Stimulated activated CD8-positive, alpha-beta memory T cell treated with anti-CD3 and anti-CD28 coated beads, Interleukin-2, amount 100 ng/mL, for 1 hour (primary cell): ENCODE measurements at places on chromosomes 7 and 10.

DNA sequence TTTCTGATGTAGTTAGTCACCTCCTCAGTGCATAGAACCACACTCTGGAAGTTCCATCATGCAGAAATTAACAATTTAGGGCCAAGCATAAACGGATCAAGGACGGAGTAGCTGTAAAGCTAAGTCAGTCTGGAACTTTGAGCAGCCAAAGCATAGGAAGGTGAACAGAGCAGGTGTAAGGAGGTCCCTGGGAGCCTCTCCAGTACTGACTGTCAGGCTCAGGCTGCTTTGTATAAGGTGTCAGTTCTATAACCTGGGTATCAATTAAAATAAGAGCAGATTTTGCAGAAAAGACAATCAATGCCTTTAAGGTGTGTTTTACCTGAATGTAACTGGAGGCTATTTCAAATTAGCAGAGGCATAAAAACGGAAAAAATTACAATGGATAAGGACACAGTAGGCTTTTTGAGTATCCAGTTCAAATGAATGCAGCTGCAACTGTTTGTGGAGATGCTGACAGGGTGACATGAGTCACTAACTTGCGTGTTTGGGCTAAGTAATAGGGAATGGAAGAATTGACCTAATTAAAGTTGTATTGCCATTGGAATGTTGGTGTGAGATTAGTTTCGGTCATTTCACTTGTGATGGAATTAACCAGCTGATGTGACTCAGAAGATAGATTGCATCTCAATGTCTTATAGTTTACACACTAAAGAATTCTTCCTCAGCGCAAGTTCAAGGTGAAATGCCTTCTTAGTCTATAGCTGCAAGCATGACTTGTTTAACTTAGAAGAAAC, 417.9 kb upstream of the CNTNAP2 start:
- DNase-seq, result no peak

DNA sequence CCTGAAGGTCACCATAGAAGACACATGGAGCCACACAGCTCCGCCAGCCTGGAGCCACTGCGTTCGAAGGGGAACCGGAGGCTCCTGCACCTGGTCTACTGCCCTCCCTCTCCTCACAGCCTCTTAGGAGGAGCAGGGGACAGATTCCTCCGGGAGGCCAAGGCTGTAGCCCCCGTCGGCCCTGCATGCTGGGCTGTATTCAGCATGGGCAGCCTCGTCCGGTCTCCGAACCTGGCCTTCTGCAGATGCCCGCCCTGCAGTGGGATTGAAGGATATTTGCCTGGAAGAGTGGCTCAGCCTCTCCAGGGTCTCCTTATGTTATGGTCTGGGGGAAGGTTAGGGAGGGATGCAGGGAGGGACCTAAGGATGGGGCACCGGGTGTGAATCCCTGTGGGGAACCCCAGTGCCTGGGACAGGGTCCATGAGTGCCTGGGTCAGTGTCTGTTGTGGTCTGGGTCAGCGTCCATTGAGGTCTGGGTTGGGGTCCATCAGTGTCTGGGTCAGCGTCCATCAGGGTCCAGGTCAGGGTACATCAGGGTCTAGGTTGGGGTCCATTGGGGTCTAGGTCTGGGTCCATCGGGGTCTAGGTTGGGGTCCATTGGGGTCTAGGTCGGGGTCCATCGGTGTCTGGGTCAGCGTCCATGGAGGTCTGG, 13.0 kb upstream of the SCART1 start:
- no peak for DNase-seq

GRCh38 chr7:9250876-9251275, 817.5 kb downstream of the NXPH1 start:
- DNase-seq, result no peak

- no peak for DNase-seq
Observed at GRCh38 chr10:86827639-86828038, 71.2 kb downstream of the BMPR1A start.

DNA sequence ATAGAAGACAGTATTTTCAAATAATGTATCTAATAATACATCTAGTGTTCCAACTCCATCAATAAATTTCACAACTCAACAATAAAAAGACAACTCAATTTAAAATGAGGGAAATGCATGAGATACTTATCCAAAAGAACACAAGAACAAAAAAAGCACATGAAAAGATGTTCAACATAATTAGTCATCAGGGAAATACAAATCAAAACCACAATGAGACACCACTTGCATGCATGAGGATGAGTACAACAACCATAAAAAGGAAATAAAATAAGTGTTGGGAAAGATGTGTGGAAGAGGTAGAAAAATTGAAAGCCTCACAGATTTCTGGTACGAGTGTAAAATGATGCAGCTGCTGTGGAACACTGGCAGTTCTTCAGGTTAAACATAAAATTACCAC, 111.6 kb upstream of the PTPRZ1 start:
- no peak for DNase-seq

- no peak for DNase-seq
Observed at GRCh38 chr10:132630666-132631337, 93.2 kb downstream of the INPP5A start.

DNA sequence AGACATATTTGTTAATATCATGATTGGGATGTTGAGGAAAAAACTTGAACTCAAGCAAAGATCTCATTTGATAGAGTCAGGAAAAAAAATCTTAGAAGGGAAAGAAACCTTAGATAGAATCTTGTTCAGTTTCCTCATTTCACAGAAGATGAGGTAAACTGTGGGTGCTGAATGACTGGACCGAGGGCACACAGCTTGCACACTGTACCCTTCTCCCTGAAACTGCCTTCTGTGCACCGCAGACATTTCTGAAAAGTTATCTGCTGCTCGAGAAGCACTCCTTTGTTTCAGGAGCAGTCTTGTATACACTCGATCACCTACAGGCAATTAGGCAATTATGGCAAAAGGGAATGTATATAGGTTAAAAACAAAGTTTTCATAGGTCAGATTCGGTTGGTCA, 167.4 kb downstream of the SKAP2 start:
- no peak for DNase-seq

- no peak for DNase-seq
Observed at GRCh38 chr10:128336401-128336800, 210.2 kb upstream of the MKI67 start.

DNA sequence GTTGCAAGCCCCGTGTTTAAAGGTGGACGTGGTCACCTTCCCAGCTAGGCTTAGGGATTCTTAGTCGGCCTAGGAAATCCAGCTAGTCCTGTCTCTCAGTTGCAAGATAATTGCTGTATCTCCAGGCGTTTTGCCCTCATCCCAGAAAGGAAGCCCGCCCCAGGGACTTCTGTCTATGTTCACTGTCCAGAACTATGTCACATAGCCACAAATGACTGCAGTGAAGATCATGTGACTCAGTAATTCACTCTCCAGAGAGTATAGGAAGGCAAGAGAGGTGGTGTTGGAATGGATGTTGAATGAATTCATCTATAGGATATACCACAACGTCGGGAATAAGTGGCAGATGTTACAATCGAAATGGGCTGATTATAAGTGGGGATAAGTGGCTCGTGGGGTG, 349 bp upstream of the ERVW-1 start:
- DNase-seq, result no peak

GRCh38 chr10:36650274-36650673, 475.1 kb upstream of the ANKRD30A start:
- DNase-seq, result no peak

DNA sequence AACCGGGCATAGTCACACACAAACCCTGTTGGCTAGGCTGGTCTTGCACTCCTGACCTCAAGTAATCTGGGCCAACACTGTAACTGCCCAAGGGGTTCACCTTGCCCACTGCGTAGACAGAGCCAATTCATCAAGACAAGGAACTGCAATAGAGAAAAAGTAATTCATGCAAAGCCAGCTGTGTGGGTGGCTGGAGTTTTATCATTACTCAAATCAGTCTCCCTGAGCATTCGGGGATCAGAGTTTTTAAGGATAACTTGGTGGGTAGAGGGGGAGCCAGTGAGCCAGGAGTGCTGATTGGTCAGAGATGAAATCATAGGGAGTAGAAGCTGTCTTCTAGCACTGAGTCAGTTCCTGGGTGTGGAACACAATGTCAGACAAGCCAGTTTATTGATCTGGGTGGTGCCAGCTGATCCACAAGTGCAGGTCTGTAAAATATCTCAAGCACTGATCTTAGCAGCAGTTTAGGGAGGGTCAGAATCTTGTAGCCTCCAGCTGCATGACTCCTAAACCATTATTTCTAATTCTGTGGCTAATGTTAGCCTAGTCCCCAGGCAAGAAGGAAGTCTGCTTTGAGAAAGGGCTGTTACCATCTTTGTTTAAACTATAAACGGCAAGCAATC, 15.6 kb upstream of the FXYD4 start:
- no peak for DNase-seq

DNA sequence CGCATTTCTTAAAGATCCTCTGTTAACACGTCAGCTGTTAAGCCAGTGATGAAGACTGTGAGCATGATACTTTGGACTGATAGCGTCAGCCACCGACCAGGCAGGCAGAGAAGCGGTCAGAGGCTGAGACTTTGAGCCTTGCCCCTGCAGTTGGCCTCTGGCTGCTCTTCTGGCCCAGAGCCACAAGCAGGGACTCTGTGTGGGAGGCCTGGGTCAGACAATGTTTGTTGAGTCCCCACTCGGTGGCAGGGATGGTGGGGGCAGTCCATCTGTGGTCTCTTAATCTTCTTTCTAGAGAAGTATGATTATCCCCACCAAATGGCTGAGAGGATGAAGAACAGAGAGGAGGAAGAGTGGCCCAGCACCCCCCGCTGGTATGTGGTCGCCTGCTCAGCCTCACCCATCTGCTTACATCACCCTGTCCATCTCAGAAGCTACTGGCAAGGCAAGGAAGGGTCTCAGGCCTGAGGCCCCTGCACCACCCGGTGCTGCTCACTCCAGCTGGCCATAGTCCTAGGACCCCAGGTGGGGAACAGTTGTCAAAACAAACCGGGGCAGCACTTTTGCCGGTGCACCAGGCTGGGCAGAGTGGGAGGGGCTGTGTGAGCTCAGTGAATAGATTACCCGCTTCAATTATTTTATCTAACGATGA, 202.9 kb downstream of the GRID1 start:
- DNase-seq, result no peak

- DNase-seq, result no peak
Observed at GRCh38 chr10:83991986-83992753, 147.1 kb upstream of the GHITM start.

DNA sequence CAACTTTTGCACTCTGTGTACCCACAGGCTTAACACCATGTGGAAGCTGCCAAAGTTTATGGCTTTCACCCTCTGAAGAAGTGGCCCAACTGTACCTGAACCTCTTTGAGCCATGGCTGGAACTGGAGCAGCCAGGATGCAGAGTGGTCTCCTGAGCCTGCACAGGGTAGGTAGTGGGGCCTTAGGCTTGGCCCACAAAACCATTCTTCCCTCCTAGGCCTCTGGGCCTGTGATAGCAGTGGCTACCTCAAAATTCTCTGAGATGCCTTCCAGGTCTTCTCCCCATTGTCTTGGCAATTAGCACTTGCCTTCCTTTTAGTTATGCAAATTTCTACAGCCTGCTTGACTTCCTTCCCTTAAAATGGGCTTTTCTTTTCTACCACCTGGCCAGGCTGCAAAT, 19.3 kb upstream of the SPAM1 start:
- no peak for DNase-seq

DNA sequence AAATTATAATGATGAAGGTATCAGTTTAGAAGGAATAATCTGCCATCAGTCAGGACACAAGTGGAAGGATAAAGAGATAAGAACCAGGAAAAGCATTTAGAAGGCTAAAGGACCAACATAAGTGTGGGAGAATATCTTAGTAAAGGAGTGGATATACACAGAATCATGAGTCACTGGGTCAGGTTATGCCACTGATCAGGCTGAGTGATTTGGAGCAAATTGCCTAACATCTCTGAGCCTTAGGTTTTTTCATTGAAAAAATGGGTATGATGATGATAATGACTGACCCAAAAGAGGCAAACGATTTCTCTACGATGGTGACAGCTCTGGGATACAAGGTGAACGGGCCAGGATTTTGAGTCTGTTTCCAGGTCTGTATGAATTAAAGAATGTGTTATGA, 2.8 kb upstream of the CUL1 start:
- DNase-seq, result no peak

DNA sequence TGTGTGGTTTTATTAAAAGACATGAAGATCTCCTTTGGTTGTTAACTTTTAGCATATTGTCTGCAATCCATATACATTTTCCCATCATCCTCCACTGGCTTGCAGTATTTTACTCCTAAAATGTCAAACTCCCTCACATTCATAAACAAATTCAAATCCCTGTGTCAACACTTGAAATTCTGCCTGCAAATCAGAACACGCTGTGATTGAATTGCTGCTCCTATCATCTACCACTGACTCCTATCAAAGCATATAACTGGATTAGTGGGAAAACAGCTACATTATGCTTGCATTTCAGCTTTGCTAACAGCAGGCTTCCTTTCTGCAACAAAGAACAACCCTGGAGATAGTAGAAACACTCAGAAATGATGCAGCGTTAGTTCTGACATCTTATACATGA, 281.8 kb upstream of the HGF start:
- no peak for DNase-seq

DNA sequence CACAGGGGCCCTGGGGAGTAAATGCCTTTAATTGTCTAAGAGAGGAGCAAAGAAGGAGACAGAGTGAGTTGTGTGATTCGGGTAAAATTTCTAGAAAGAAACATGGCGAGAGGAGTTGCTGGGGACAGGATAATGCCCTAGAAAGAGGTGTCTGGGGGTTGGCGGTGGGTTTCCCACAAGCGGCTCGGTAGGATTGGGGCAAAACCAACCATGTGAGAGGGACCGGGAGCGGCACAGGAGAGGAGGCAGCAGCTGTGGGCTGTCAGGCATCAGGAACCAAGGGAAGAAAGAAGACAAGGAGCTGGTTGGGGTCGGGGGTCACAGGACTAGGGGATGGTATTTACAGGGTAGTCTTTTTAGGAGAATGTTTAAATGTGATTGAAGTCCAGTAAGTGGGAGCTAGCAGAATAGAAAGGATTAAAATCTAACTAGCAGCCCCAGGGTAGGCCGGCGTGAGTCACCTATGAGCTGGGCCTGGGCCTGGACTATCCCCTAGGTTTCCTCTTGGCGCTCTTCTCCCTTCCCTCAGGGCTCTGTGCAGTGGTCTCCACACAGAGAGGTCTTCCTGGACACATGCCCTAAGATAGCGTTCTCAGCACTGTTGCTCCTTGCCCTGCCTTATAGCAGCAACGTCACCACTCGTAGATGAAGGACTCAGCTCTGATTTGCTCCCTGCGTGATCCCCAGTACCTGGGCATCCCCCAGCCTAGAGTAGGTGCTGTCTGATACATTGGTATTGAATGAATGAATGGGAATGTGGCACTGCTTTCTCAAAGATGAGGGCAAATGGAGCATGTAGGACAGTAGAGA, 32.6 kb downstream of the IKZF1 start:
- DNase-seq, result no peak
